Activated CD8-positive, alpha-beta memory T cell treated with anti-CD3 and anti-CD28 coated beads for 48 hours (primary cell): ENCODE measurements at places on chromosomes 2 and 18.

GRCh38 chr2:23294238-23294637, 90.7 kb upstream of the KLHL29 start:
- DNase-seq = no peak

DNA sequence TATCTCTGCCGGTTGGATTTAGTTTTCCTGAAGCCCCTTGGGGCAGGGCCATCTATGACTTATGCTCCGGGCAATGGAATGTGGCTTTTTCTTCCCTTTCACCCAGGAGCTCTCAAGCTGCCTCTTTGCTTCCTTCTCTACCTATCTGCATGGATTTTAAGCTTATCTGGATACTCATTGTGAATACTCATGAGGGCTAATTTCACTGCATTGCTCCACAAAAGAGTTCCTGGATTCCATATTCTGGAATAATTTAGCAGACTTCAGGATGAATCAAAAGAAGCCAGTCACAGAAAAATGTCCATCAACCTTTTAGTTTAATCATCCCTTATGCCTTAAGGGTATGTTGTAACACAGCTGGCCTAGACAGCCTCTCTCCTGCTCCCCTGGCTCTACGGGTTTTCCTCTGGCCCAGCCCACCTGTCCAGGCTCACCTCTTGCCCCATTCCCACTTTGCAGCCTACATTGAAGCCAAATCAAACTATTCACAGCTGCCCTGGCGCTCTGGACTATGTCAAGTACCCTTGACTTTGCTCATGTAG, 122.8 kb upstream of the RMDN2 start:
- no peak for DNase-seq

GRCh38 chr2:79513711-79514110, 860 bp downstream of the CTNNA2 start:
- DNase-seq = no peak

DNA sequence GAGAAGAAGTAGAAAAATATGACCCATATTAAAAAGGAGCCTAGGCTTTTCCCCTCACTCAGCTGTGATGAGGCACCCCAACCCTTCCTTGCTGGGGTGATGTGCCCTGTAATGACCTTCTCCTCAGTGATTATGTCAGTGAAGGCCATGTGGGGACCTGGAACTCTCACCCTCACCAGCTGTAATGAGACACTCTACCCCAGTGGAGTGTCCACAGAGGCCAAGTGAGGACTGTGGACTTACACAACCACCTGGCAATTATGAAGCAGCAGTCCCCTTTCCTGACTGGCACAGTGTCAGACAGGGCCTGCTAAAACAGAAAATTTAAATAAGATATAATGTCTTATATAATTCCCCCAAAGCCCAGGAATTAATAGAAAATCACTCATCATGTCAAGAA, 54.2 kb downstream of the SEMA4F start:
- no peak for DNase-seq

DNA sequence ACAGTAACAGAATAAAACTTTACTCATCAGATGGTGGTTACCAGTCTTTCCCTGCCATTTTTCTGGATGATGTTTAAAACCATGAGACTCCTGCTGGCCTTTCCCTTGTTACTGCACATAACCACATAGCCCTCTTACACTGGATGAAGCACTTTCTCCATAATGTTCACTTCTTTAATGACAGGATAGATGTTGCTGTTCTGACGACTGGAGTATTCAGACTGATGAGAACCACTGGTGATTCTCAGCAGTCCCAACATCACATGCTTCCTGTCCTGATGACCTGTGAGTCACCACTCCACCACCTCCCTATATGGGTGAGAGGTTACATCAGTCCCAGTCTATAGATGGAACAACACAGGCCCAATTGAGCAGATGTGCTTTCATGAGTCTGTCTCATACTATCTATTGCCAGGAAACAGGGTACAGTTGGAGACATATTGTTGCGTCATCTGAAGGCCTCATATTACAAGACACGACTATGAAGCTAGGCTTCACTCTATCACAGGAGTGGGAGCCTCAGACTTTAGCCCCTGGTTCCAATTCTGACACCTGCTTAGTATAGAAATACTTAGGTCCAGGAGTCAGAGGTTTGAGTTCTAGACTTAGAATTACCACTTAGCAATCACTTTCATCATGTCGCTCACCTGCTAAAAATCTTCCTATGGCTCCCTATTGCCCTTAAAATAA, 145.7 kb upstream of the KLF7 start:
- DNase-seq = no peak

- DNase-seq = no peak
Observed at GRCh38 chr2:100647709-100648108, 84.9 kb downstream of the PDCL3 start.

GRCh38 chr2:24403832-24404212, 43.5 kb upstream of the ITSN2 start:
- DNase-seq = no peak

- no peak for DNase-seq
Observed at GRCh38 chr18:3454365-3455089, 4.6 kb downstream of the TGIF1 start.

DNA sequence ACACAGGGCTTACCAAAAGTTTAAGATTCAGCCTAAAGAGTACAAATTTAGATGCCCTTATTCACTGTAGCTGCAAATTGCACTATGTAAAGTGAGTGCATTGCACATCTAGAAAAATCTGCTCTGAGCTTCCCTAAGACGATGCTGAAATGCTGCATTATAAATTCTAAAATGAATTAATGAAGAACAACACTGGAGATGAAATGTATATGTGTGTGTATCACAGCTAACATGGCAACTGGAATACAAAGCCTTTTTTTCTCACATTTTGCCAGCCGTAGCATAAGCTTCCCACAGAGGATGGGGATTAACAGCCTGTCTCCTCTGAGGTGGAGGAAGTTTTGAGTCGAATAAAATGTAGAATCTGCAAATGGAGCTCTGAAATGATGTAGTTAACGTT, 338.3 kb upstream of the ZEB2 start:
- DNase-seq = no peak

- DNase-seq = no peak
Observed at GRCh38 chr2:3127710-3128109, 249.9 kb downstream of the EIPR1 start.

- DNase-seq = no peak
Observed at GRCh38 chr2:171832489-171832888, 61.6 kb downstream of the SLC25A12 start.

- DNase-seq = no peak
Observed at GRCh38 chr2:241263061-241263460, 52.4 kb downstream of the HDLBP start.
